ENCODE measurements at places on chromosomes 4 and X. TPM values are rescaled to one million over a fixed set of nuclear protein-coding genes. Genes with fewer than 3 reads are reported as not detected.

DNA sequence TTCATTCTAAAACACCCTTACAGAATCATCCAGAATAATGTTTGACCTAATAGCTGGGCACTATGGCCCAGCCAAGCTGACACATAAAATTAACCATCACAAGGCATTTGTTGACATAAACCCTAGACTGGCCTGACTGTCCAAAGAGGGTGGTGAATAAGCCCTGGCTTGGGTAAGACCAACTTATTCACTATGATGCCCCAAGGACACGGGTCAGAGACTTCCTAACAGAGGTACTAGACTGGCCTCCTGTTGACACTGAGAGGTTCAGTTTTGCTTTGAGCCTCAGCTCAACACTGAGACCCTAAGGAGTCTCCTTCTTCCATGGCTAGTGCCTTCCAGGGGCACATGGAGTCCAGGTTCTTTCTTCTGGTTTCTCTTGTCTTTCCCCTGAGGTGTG is 21.3 kb downstream of the FGF2 start:
- no peak for DNase-seq

- DNase-seq: no peak
These were observed 22.0 kb downstream of the AFAP1 start for GRCh38 chr4:7917669-7918068.

- DNase-seq: peak; percentile 23
These were observed 114.5 kb upstream of the ACSL4 start for GRCh38 chrX:109847257-109848187.

GRCh38 chr4:38917481-38918025 is 49.9 kb downstream of the FAM114A1 start:
- DNase-seq: no peak

- no peak for DNase-seq
These were observed 17.3 kb downstream of the KDM6A start for GRCh38 chrX:44890247-44890646.

DNA sequence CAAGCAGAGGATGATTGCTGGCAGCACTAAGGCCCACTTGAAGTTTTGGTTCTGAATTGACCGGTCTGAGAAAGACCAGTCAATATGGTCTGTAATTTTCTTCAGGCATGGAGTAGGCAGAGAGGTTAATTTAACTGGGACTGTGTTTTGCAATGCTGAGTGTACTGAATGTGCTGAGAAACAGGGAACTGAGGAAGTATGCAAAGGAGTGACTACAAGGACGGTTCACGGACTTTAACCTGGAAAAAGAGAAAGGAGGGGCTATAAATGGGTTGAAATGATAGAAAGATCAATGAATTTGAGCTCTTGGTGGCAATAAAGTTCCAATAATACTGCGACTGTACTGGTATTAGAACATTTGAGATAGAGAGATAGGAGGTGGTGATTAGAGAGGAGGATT is 84.5 kb downstream of the MAGEB17 start:
- DNase-seq: no peak

GRCh38 chr4:168837922-168838321 is 172.1 kb downstream of the CBR4 start:
- DNase-seq: no peak

DNA sequence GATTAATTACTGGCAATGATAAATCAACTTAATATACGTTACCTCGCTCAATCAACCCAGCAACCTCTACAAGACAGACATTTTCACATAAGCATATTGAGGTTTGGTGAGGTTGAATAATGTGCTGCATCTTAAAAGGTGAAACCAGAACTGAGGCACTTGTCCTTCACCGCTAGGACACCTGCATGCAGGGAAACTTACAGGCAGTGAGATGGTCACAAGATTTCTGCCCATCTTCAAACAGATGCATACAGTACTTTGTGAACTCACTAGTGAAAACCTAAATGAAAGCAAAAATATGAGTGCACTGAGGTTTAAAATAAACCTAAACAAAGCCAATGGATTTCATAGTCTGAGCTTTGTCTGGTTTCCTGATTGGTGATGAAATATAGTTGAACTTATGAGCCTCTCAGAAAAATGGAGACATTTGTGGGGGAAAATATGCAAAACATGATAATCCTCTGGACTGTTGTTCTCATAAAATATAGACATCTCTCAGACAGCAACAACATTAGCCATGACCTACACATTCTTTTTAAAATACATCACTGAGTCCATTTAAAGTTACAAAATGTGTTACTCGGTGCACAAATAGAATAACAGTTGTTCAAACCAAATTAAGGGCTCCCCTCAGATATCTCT is 20.9 kb upstream of the PRSS12 start:
- DNase-seq: no peak

DNA sequence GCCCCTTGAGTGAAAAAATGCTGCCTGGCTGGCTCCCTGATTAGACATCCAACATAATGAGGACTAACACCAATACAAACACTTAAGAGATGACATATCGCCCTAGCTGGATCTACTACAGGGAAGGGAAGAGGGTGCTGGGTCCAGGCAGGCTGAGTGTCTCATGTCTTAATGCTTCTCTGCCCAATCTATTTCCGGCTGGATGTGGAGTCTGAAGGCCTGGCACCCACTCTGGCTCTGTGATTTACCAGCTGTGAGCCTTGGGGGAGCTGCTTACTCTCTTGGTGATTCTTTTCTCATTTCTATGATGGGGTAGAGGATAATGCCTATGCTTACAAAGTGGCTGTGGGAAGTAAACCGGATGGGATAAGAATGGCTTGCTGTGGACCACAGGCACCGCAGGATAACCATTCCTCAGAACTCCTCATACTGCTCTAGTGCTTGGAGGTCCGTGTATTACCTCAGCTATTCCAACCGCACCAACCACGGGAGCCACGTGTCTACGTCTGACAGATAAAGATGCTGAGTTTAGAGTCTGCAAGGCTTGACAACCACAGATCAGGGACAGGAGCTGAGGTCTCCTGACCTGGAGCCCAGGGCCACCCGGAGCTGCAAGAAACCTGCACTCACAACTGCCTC is 161.7 kb downstream of the AFAP1 start:
- DNase-seq: no peak

- no peak for DNase-seq
These were observed 310.8 kb downstream of the PACRGL start for GRCh38 chr4:21011106-21011505.

GRCh38 chrX:133988010-133988409 is 2.6 kb upstream of the GPC3 start:
- no peak for DNase-seq

GRCh38 chr4:26987191-26987590 is 126.5 kb downstream of the STIM2 start:
- DNase-seq: no peak

DNA sequence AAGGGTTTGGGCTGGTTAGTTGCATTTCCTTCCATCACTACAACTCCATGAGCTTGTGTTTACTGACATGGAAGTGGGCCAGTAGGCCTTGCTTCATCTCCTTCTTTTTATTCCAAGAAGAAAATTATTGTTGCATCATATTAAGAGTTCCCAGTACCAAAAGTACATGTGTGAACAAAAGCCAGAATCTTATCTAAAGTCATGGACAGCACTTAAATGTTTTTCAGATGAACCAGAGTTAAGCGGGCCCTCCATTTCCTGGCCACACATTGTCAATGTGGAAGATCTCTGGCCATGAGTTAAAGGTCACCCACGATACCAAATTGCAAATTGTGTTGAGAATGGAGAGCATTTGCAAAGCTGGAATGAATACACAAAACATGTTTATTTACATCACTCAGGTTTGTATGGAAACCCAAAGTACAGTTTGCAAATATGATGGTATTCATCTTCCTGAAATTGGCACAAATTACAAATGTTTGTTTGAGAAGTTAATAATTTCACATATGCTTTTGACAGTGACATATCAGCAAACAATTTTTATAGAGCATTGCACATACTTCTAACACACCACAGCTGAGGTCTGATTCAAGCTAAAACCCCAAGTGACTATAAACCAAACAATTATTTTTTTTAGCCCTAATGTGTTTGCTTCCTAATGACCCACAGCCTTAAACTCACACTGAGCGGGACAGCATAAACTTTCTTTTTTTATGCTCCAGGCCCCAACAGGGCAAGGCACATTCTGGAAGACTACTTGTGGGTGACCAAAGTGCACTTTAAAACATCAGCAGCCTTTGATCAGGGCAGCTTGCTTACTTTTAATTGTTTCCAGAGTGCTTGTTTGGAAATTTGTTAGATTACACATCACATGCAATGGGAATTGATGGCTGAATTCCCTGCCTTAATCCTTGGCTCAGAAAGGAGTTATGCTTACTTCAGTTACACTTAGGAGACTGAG is 502.9 kb upstream of the SLIT2 start:
- DNase-seq: peak; percentile 11

DNA sequence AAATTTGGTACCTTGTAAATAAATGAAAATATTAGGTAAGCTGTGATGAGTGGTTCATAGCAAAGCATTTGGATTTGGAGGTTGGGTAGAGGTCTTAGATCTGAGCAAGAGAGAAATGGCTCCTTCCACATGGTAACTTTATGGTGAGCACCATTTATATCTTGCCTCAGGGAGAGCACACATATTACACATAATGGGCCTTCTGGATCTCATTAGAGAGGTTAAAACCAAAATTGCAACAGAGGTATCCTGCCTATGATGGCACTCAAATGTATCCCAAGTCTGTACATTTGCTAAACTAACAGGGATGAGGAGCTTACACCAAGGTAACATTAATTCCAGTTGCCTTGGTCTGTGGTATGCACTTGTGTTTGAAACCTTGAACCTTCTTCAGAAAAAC is 87.1 kb upstream of the PUDP start:
- DNase-seq: no peak

GRCh38 chrX:31297881-31298280 is 226.0 kb upstream of the FTHL17 start:
- no peak for DNase-seq

DNA sequence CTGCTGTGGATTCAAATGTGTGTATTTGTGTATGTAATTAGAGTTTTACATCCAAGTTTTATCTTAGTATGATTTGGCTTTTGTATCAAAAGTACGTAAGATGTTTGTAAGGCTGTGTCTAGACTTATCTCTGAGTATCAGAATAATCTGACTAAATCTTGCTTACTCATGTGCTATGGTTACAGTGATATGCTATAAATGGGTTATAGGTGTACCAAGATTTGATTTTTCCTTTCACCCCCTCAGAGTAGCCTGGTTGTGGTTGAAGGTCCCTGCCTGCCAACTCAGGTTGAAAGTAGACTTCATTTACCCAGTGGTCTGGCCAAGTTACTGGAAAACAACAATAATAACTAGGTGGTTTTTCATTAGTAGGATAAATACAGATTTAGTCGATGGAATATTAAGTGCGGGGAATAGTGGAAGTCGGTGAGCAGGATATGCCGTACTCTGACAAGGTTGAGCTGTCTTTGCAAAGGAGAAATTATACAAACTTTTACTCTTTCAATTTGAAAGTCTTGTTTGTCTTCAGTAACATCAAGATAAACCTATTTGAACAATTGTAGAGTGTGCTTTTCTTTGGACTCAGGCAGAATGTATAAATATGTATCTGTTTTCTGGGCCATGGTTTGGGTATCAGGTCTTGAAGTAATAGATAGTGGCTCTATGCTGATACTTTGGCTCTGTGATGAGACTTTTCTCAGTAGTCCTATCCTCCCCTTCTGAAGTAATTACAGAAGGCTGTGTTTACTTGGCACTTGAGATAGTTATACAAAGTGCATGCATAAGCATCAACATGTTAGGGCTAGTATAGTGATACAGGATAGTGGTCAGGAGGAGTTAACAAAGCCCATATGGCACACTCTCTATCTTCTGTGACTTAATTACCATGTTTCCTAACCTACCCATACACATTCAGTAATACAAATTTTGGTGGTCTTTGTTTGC is 23.7 kb downstream of the BMP2K start:
- DNase-seq: no peak

- DNase-seq: no peak
These were observed 298.7 kb downstream of the C4orf33 start for GRCh38 chr4:129394635-129395034.

DNA sequence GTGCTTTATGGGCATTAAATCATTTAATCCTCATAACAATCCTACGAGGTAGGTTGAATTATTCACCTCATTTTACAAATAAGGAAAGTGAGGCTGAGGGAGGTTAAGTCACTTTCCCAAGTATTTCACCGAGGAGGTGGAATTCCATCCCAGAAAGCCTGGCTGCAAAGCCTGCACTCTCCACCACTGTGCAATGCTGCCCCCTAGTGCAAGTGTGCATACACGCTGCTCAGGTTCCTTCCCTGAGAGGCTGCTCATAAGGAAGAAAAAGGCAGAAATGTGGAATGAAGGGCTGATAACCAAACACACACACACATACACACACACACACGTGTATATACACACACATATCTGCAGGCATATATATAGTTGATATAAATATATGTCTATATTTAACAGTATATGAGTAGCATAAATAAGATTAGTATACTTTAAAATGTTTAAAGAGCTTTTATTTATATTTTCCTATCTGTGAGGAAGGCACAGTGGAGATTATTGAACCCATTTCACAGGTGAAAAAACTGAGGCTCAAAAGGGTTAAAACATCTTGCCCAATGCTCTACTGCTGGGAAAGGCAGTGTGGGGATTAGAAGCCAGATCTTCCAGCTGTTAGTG is 714.5 kb upstream of the TENM3 start:
- DNase-seq: peak; percentile 74

DNA sequence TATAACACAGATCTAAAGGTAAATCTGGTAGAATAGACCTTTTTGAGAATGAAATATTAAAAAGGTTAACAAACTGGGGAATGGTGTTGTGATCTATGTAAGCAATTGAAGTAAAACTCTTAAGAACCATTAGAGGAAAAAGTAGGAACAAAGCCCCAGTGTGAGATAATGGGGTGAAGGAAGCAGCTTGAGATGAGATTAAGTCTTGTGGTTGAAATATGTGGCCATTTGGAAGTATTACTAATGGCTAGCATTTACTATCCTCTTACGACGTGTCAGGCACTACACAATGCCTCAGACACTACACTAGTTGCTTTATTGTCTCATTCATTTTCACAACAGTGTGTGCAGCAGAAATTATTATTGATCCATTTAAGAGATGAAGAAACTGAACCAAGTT is 25.9 kb upstream of the NDNF start:
- DNase-seq: no peak

DNA sequence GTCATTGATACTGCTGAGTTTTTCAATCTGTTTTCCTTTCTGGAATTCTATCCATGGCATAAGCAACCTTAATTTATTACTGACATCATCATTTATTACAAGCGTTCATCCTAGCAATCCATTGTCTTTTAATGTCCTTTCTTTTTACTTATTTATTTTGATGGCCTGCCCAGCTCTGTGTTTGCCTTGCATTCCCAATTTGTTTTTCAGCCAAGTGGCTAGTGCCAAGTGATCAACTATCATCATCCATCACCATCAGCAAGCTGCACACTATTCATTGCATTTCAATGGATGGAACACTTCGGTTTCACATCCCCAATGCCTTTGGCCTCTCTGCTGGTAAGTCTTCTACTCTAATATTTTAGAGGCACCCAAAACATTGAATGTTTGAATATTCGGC is 831.7 kb upstream of the EPHA5 start:
- DNase-seq: no peak

The XK gene
- total RNA-seq: 1.7 TPM

The CNKSR2 gene
- total RNA-seq: 7.5 TPM

The MFSD8 gene
- total RNA-seq: 30.5 TPM

The MMGT1 gene
- total RNA-seq: 24.0 TPM

The FDCSP gene
- 0.97 TPM for total RNA-seq

The HSFX4 gene
- total RNA-seq: not detected

The SH3TC1 gene
- total RNA-seq: 10.1 TPM

The UGT2B10 gene
- total RNA-seq: not detected

The SULT1B1 gene
- total RNA-seq: 0.74 TPM

The ASMT gene
- total RNA-seq: not detected

The C4orf51 gene
- total RNA-seq: not detected

The SLC9A7 gene
- 13.1 TPM for total RNA-seq

The UGT2B7 gene
- total RNA-seq: not detected

The PRICKLE3 gene
- 5.6 TPM for total RNA-seq

The SATL1 gene
- not detected for total RNA-seq

The ODAPH gene
- not detected for total RNA-seq

The CLNK gene
- total RNA-seq: not detected
